ENCODE measurements at places on chromosomes 5 and 9. TPM values are rescaled to one million over a fixed set of nuclear protein-coding genes. Genes with fewer than 3 reads are reported as not detected.

The PLK2 gene
- 594 TPM for total RNA-seq

The SPTAN1 gene
- 449 TPM for total RNA-seq

The ANXA1 gene
- 311 TPM for total RNA-seq

The SLC26A2 gene
- total RNA-seq: 17.9 TPM

The ANGPTL2 gene
- 7.6 TPM for total RNA-seq

The PCDHGC4 gene
- 0.79 TPM for total RNA-seq

The MTX3 gene
- 3.3 TPM for total RNA-seq

The RLN2 gene
- total RNA-seq: 0.65 TPM

The CEP120 gene
- 14.5 TPM for total RNA-seq

The AOPEP gene
- total RNA-seq: 33.9 TPM

DNA sequence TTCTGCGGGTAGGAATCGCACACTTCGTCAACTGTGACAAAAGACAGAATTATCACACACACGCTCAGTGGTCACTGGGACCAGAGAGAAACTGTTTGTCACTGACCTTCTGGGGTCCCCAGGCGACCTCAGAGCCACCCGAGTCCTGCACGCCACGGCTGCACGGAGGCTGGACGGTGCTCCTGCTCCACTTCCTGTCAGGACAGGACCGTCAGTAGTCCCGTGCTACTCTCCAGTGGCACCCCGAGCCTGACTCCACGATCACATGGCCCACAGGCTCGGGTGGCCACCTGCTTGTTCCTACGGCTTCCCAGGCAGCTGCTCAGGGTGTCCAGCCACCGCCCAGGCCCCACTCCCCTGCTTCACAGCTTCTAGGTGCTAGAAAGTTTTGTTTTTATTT is 17.9 kb downstream of the MRNIP start:
- DNase-seq: no peak

DNA sequence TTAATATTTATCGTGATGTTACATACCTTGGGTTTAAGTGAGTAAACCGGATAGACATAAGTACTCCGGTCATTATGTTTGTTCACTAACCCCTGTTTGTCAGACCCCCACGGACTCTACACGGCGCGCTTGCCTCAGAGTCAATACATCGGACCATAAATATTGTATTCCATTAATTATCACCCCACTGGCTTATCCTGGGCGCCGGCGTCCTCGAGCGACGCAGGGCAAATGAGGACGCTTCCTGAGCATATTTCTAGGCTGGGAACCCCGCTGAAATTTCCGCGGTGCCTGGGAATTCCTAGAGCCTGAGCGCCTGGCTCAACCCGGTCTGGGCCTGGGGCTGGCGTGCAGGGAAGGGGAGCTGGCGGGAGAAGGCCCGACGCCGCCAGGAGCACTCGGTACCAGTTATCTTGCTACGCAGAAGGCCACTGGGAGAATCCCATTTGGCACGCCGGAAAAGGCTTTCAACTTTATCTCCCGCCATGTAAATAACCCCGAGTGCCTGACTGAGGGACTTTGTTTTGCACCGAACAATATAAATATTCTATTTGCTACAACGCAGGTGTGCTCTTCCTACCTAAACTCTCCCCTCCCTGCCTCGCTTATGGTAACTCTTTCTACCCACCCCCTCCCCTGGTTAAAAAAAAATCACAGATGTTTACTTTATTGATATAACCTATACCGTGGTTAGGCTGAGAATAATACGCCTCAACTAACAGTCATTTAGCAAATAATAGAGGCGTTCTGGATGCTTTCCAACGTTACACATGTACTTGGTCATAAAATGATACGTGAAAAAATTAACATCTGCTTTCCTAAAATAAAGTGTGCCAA is 19.4 kb downstream of the NR2F1 start:
- DNase-seq: no peak

DNA sequence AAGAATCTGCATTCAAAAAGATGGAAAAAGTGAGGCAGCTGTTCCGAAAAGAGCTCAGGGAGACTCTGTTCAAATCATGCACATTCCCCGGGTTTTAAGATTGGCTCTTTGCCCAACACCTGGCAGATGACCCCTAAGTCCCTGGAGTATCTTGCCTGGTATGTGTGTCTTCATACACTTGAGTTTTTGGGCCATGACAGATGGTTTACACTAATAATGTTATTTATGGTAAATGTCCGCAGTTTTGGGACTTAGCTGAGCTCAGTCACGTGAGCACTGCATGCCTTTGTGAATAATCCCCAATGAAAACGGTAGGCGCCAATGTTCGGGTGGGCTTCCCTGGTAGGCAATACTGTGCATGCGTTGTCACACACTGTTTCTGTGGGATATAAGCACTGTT is 316.1 kb downstream of the PRDM9 start:
- no peak for DNase-seq

DNA sequence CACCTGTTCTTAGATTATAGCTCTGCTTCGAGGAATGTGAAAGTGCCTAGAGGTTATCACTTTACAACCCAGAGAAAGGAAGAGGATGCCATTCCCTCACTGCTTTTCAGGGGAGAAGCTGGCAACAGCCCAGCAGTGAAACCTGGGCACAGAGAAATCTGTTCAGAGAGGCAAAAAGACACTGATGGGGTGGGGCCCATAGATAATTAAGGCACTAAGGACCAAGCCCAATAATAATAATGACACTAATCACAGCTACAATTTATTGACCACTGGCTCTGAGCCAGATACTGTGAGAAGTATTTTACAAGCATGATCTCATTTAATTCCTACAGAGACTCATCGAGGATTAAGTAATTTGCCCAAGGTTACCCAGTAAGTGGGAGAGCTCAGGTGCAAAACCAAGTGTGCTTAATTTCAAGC is 168.3 kb downstream of the PIK3R1 start:
- no peak for DNase-seq

DNA sequence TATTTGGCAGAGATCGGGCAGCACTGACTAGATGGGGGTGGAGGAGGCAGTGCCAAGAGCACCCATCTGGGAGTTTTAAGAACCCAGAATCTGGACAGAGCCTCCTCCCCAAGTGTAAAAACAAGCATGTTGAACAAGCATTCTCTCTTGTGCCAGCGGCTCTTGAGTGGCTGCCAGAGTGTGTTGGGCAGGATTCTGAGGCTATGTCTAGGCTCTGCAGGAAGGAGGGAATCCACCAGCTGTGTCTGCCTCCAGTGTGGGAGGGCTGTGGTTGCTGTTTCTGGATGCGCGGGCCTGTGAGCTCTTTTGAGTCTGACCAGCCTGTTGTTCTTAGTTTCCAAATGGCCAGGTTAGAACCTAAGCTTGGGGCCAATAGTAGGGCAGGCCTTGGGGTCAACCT is 39.8 kb downstream of the HMCN2 start:
- no peak for DNase-seq

DNA sequence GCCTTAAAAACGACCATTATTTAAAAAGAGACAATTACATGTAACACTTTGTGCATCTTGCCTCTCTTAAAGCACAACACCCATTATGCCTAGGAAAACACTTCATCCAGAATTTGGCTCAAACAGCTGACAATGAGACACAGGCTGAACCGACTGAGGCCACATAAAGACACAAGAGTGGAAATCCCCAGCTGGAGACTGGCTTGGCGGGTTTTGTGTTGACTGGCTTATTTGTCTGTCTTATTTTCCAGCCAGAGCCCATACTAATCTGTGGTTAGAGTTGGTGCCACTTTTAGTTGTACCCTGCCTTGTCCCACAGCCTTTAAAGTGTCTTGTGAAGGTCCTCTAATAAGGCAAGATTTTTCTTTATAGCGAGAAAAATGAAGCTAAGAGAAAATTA is 21.2 kb downstream of the TRIM14 start:
- DNase-seq: no peak

DNA sequence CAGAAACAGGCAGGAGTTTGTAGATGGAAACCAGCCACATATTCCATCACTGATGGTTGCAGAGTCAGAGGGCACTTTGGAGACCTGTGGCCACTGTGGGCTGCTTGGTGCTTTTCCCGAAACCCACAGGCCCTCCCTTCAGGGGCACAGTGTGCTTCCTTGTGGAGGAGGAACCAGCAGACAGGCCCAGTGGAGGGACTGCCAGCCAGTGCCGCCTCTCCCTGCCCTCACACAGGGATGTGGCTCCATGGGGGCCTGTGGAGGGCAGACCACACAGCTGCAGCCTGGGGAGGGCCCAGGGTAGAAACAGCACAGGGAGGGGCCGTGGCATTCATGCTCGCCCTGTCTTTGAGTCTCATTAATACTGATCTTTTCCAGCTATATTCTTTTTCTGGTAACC is 35.2 kb downstream of the CEP72 start:
- no peak for DNase-seq

DNA sequence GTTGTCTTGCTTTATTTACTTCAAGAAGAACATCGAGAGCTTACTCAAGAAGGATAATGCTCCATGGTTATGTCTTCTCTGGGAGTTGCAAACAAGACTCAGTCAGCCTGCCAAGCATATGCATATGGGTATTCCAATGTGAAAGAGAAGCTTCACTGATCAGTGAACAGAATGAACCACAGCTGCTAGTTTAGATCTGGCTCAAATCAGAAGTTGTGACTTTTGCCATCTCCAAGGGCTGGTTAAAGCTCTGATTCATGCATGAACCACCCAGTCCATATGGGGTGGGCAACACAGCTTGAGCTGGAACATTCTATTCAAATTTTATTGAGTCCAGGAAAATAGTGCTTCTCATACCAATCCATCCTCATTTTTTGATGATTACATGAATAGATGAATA is 50.0 kb downstream of the ATPSCKMT start:
- no peak for DNase-seq

DNA sequence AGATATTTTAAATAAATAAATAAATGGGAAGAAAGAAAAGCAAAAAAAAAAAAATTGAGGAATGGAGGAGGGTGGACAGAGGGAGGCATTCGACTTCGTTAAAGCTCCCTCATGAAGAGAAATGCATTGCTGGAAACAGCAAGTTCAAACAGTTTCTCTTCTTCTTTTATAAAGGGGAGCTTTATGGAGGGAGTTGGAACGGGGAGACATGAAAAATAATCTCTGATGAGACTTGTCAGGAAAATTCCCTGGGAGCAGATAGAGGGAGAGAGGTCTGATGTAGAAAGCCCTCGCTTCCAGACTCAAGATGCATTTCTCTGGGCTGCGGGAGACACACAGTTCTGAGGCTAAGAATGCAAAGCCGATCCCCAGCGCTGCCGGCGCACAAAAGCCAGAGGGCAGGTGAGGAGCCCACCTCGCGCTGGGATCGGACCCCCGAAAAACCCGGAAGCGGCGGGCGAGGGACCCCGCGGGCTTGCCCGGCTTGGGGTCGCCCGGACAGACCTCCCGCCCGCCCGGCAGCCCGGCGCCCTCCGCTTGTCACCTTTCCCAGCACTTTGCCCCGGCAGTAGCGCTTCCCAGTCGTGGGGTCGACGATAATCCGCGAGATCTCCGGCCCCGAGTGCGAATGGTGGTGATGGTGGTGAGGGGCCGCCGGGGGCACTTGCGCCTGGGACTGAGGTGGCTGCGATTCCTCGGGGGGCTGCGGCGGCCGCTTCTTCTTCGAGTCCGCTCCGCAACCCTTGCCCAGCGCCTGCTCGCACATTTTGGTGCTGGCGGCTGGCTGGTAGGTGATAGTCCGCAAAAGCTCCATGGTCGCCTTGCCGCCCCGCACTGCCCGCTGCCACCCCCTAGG is 512 bp downstream of the PLK2 start:
- peak; percentile 52 for DNase-seq

DNA sequence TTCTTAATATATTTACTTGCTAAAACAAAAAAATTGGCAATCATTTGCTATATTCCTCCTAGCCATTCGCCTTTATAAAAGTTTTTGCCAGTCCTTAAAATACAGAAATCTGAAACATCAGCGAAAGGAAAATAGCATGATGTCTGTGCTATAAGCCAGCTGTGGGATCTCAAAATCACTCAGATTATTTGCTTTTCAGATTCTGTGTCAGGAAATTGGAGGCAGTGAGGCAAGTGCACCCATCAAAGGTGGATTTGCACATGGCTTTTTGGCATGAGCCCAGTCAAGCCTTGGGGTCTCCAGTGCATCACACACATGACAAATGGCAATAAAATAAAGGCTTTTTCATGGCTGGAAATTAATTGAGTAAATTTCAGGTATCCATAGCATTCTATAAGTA is 196.8 kb upstream of the DAPK1 start:
- DNase-seq: no peak

- DNase-seq: peak; percentile 30
These were observed 2.8 kb downstream of the ZNF608 start for GRCh38 chr5:124743602-124744169.

GRCh38 chr9:91103931-91104330 is 257.8 kb downstream of the AUH start:
- no peak for DNase-seq

- no peak for DNase-seq
These were observed 55.0 kb downstream of the CD180 start for GRCh38 chr5:67141644-67142043.

DNA sequence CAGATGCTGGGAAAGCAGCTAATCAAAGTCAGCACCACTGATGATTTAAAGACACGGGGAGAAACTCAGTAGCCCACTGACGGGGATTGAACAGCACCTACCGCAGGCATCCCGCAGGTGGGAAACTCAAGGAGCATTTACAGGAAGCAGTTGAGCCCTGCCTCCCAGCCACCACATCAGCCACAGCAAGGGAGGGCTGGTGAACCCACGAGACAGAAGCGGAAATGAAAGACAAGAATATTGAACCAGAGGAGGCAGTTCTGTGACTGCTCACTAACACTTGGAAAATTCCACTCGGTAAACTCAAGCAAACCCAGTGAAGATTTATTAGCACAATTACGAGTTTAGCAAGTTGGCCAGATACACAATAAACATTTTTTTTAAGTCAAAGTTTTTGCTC is 10.6 kb upstream of the FAM163B start:
- no peak for DNase-seq

DNA sequence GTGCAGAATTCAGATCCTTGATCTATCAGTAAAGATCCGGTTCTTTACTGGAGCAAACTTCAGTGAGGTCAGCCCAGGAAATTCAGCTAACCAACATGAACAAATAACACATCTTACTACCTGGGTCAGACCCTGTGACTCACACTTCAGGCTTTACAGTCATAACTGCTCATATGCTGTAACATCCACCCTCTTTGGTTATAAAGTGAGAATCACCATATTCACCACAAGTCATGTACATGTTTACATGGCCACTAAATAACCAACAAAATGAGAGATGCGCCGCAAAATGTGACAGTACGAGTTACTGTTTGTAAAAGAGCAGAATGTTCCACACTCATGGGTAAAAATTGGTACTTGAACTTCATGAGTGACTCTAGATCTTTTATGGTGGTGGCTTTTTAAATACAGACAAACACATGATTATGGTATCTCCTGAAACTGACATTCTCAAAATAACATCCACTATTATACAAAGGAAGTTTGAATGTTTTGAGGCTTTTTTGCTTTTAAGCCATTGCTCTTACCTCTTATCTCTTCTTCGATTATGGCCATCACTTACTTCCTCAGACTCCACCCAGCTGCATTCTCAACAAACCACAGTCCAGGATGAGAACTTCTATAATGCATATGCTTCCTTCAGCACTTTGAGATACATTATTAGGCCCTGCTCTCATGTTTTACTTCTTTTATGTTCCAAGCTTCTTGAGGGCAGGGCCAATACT is 516.6 kb downstream of the RAB3C start:
- peak; percentile 84 for DNase-seq

- DNase-seq: peak; percentile 64
These were observed 41.9 kb upstream of the RIC1 start for GRCh38 chr9:5587024-5587423.
